Lower lobe of right lung (tissue), 2 donors: ENCODE measurements at places on chromosomes 3 and 15.

- H3K4me1 ChIP-seq, result no peaks in the 10 kb centered on the region
- H3K27me3 ChIP-seq, result no peaks in the 10 kb centered on the region
- H3K27ac ChIP-seq, result no peak overlapping the region
- no peak overlapping the region for H3K4me3 ChIP-seq
These were observed 344.8 kb downstream of the CNTN3 start for GRCh38 chr3:74269689-74270088.

- H3K27ac ChIP-seq, result peak within 1 kb of the TSS; percentile 76
- H3K27me3 ChIP-seq, result no peaks in the 10 kb centered on the region
- no peaks in the 10 kb centered on the region for H3K36me3 ChIP-seq
- peak; percentile 41 for DNase-seq
- peak within 1 kb of the TSS; percentile 72 for H3K4me3 ChIP-seq
These were observed at the start of gene SLC9A9 for GRCh38 chr3:143847787-143848631. TSS of gene SLC9A9 (minus strand) at chr3:143848468. CDS start at chr3:143848322, 146 bp downstream.

DNA sequence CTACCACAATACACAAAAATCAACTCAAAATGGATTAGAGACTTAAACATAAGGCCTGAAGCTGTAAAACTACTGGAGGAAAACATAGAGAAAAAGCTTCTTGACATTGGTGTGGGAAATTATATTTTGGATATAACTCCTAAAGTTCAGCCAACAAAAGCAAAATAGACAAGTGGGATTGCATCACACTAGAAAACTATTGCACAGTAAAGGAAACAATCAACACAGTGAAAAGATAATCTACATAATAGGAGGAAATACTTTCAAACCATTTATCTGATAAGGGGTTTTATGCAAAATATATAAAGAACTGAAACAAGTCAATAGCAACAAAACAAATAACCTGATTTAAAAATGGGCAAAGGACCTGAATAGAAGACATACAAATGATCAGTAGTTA is 37.6 kb upstream of the TP63 start:
- H3K4me1 ChIP-seq, result no peaks in the 10 kb centered on the region
- no peak overlapping the region for H3K27ac ChIP-seq

- no peak overlapping the region for H3K27ac ChIP-seq
- H3K4me3 ChIP-seq, result no peak overlapping the region
- H3K36me3 ChIP-seq, result no peaks in the 10 kb centered on the region
- peaks cover 18% of the 10 kb centered on the region for H3K4me1 ChIP-seq
- DNase-seq, result no peak
These were observed 309.2 kb downstream of the MAGI1 start for GRCh38 chr3:65729555-65729954.

DNA sequence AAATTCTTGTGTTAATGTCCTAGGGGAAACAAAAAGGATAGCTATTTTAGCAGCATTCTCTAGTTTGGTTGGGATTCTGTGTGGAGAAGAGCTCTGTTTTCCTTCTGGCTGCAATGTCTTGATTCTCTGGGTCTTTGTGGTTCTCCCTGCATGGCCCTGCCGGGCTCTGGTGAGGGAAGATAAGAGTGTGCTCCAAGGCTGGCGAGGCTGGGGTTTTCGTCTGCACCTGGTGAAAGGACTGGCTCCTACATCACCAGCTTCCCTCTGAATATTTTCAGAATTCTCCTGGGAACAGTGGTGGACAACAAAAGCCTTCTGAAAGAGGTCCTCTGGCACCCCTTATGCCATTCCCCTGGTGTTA is 38.1 kb upstream of the SFMBT1 start:
- DNase-seq, result no peak
- no peaks in the 10 kb centered on the region for H3K27me3 ChIP-seq
